Choroid plexus epithelial cell (primary cell): ENCODE measurements at places on chromosomes 1 and 21.

GRCh38 chr1:153428791-153429190 lies 12.5 kb downstream of the S100A7A start:
- no peak for DNase-seq

DNA sequence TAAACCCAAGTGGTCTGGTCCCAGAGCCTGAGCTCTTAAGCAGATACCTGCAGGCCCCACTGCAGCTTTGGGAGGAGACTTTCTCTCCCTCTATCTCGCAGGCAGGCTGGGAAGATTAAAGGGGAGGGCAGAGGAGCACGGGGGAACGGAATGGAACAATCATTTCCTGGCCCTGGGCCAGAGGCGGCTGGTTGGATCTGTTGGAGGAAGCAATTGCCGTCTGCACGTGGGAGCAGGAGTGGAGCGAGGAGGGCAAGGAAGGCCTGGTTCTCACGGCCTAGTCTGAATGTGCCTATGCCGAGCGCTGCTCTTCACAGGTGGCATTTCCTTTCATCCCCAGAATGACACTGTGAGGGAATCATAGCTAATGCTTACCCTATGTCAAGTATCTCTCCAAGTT lies 23.7 kb downstream of the NKAIN1 start:
- peak; percentile 53 for DNase-seq

- no peak for DNase-seq
These were observed 73.3 kb downstream of the NUP210L start for GRCh38 chr1:154081386-154082126.

GRCh38 chr1:155043301-155043702 lies 7.8 kb upstream of the ADAM15 start:
- DNase-seq, result no peak

GRCh38 chr1:76668046-76668445 lies 199.2 kb upstream of the ST6GALNAC5 start:
- peak; percentile 13 for DNase-seq

- DNase-seq, result no peak
These were observed 2.8 kb downstream of the PTGER3 start for GRCh38 chr1:71044833-71045232.

DNA sequence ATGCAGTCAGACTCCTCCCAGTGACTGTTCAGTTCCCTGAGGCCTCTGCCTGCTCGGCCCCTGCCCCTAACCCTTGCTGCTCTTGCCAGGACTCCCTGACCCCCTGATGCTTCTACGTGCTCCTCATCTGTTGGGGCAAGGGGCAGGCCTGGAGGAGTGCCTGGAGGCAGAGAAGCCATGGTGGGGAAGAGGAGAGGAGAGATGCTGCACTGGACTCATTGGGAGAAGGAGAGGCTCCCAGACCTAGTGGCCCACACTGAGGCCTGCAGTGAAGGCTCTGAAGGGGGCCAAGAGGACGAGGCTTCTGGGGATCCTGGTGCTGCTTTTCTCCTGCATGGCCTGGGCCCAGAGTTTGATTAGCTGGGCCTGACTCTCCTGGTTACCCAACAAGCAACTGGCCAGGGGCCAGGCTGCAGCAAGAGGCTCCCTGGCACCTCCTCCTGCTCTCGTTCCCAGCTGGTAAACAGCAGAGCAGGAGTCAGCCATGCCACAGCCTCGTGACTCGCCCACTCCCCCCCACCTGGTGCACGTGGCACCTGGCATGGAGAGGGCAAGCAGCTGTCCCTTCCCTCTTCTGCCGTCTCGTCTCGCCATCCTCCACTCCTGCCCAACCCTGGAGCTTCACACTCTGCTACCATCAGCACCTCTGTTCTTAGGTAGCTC lies 847 bp upstream of the RORC start:
- peak; percentile 47 for DNase-seq

DNA sequence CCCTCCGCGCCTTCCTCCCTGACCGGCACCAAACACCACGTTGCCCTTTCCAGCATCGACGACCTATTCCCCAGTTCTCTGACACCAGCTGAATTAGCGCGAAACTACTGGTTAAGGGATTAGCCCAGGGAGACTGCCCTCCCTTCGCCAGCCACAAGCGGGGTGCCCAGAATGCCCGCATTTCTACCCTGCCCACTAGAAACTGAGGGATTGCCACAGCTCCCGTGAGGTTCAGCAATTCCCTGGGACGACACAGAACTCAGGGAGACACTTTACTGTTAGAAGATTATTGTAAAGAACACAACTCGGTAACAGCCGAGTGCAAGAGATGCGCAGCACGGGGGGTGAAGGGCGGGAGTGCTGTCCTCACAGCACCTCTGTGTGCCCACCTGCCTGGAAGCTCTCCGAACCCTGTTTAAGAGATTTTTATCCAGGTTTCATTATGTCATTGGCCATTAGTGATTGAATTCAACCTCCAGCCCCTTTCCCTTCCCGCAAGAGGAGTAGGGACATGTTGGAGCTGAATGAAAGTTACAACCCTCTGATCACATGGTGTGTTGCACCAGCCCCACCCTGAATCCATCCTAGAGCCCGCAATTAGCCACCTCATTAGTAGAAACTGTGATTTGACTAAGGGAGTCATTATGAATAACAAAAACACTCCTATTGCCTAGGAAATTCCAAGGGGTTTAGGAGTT lies 15.8 kb upstream of the RIPPLY3 start:
- DNase-seq, result no peak

DNA sequence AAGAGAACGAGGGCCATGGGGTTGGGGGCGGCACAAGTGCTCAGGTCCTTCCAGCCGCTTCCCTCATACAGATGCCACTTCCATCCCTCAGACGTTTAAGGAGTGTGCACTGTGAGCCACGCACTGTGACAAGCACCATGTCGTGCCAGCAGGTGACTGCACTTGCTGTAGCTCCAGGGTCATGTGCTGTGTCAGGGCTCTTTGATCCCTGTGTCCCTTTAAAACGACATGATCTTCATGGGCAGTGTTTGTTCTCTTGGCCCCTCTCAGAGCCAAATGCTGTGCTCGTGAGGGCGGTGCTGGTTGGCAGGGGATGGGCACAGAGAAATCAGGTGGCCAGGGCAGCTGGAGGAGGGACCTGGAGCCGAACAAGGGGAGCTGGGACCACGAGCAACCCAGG lies 19.9 kb downstream of the IL10RB start:
- DNase-seq, result no peak

- no peak for DNase-seq
These were observed at the start of gene FASLG for GRCh38 chr1:172658871-172659453. Gene FASLG, plus strand, starts transcription at chr1:172659103. Its CDS starts 99 bp downstream, at chr1:172659202.

DNA sequence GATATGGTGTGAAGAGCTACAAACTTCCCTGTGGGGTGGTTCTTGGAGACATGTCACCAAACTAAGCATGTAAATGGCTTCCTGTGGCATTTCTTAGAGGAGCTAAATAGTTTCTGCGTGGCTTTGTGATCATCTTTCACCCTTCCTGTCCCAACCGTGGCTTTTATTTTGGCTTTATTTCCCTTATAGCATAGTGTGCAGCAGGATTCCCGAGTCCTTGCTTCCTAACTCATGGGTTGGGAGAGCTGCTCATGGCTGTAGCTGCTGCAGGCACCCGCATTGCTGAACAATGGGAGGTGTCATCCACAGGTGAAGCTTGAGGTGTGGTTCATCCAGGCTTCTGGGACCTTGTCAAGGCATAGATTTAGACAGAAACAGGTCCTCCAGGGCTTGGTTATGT lies 192.0 kb downstream of the SDCCAG8 start:
- DNase-seq, result no peak

- DNase-seq, result peak; percentile 73
These were observed 50.7 kb downstream of the LRIG2 start for GRCh38 chr1:113123737-113124136.

- DNase-seq, result no peak
These were observed 26.1 kb upstream of the RGL1 start for GRCh38 chr1:183778568-183779433.
